ENCODE measurements at places on chromosomes 3 and 15. TPM values are rescaled to one million over a fixed set of nuclear protein-coding genes. Genes with fewer than 3 reads are reported as not detected.
A peak's percentile ranks its signal among the peaks of the same experiment; 100 is the strongest.

DNA sequence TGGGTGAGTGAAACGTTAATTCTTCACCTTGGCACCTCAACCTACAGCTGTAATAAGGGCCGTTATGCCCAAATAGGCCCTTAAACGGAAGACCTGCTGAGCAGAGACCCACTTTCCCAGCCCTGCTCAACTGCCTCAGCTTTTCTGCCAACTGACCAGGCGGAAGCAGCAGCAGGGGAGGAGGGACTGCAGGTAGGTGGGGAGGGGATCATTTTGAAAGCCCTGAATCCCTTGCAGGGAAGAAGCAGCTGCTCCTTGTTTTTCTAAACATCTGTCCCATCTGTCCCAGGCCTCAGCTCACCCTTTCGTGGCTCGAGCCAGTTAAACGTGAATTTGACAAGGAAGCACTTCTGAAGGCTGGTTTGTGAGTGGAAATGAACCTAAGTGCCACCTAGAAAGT, 978 bp upstream of the CMC1 start:
- no peaks in the 10 kb centered on the region for H3K36me3 ChIP-seq
- H3K4me1 ChIP-seq: peaks cover 3% of the 10 kb centered on the region
- no peak overlapping the region for H3K4me3 ChIP-seq
- H3K27ac ChIP-seq: no peak overlapping the region

DNA sequence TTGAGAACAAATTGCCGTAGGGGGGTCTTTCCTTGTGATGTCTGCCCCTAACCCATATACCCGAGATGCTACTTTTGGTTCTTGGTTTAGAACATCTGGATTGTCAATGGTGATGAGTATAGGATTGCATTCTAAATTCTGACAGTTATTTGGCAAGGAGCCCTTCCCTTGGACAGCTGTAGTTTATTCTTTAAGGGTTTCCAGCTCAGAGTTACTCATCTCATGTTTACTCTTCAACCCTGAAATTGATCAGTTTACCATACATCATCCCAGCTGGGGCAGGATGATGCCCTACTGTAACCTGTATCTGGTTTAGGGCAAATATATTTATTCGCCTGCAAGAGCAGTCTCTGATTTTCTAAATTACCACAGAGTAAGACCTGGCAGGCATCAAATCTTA, 85.7 kb upstream of the XCR1 start:
- H3K36me3 ChIP-seq: no peaks in the 10 kb centered on the region
- no peaks in the 10 kb centered on the region for H3K27me3 ChIP-seq
- no peak for DNase-seq

GRCh38 chr15:72968531-72968922, 83.7 kb upstream of the NEO1 start:
- peaks cover 12% of the 10 kb centered on the region for H3K4me1 ChIP-seq
- H3K36me3 ChIP-seq: no peaks in the 10 kb centered on the region
- H3K27ac ChIP-seq: no peak overlapping the region
- no peak for DNase-seq
- no peak overlapping the region for H3K4me3 ChIP-seq

- DNase-seq: peak; percentile 52
- H3K4me1 ChIP-seq: peaks cover 14% of the 10 kb centered on the region
- no peak overlapping the region for H3K4me3 ChIP-seq
- H3K27ac ChIP-seq: no peak overlapping the region
Measured at GRCh38 chr15:47870956-47871625, 153.8 kb downstream of the SEMA6D start.

- H3K36me3 ChIP-seq: no peaks in the 10 kb centered on the region
- H3K4me1 ChIP-seq: no peaks in the 10 kb centered on the region
- H3K4me3 ChIP-seq: no peak overlapping the region
- DNase-seq: no peak
- H3K27me3 ChIP-seq: no peaks in the 10 kb centered on the region
- no peak overlapping the region for H3K27ac ChIP-seq
Measured at GRCh38 chr3:106403371-106404145, 534.7 kb upstream of the CBLB start.

GRCh38 chr3:148315756-148316155, 381.9 kb upstream of the AGTR1 start:
- DNase-seq: no peak
- no peak overlapping the region for H3K4me3 ChIP-seq
- no peaks in the 10 kb centered on the region for H3K27me3 ChIP-seq
- no peak overlapping the region for H3K27ac ChIP-seq
- H3K36me3 ChIP-seq: no peaks in the 10 kb centered on the region

GRCh38 chr3:141078200-141078599, 27.1 kb downstream of the SPSB4 start:
- H3K27me3 ChIP-seq: no peaks in the 10 kb centered on the region
- no peak for DNase-seq
- H3K4me3 ChIP-seq: no peak overlapping the region
- peak overlapping the region; percentile 90 for H3K27ac ChIP-seq

DNA sequence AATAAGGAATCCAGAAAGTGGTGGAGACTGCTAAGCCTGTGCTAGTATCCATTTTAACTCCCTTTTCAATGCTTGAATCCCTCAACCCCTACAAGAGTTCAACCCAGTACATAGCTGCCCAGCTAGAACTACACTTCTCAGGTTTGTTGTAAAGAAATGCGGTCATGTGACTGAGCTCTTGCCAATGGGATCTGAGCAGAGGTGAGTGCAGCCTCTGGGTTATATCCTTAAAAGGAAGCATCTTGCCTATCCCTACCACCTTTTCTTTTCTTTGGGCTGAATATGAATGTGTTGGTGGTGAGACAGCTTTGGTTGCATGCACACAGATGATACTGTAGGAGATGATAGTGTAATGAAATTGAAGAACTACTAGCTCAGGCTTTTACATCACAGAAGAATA, 139.7 kb downstream of the CADPS start:
- no peaks in the 10 kb centered on the region for H3K4me1 ChIP-seq
- no peak overlapping the region for H3K4me3 ChIP-seq
- H3K36me3 ChIP-seq: no peaks in the 10 kb centered on the region

DNA sequence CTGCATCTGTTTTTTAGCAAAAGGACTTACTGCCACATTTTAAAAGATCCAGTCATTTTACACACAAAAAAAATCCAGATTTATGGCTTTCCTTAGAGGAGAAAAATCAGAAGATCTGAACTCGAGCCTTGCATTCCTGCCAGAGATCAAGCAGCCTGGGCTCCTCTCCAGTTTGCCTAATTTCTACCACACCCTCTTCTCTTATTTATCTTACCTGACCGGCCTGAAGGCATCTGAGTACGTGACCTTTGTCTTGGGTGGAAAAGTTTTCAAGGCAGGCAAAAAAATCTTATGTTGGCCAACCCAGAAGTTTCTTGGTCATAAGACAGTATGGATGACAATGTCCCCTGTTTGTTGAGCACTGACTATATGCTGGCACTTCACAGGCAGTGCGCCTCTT, 60.3 kb downstream of the CHRD start:
- peaks cover 23% of the 10 kb centered on the region for H3K4me1 ChIP-seq
- H3K36me3 ChIP-seq: no peaks in the 10 kb centered on the region
- peak overlapping the region; percentile 96 for H3K27ac ChIP-seq
- DNase-seq: no peak
- H3K4me3 ChIP-seq: no peak overlapping the region
- no peaks in the 10 kb centered on the region for H3K27me3 ChIP-seq

GRCh38 chr15:75148280-75148679, 53.4 kb upstream of the C15orf39 start:
- no peak for DNase-seq
- no peak overlapping the region for H3K4me3 ChIP-seq
- no peak overlapping the region for H3K27ac ChIP-seq
- H3K27me3 ChIP-seq: no peaks in the 10 kb centered on the region

GRCh38 chr3:172137287-172138192, 98.2 kb downstream of the FNDC3B start:
- no peaks in the 10 kb centered on the region for H3K27me3 ChIP-seq
- no peaks in the 10 kb centered on the region for H3K36me3 ChIP-seq
- peak overlapping the region; percentile 46 for H3K27ac ChIP-seq
- DNase-seq: no peak

- H3K4me3 ChIP-seq: no peak overlapping the region
- H3K4me1 ChIP-seq: no peaks in the 10 kb centered on the region
- H3K36me3 ChIP-seq: no peaks in the 10 kb centered on the region
- no peak for DNase-seq
Measured at GRCh38 chr3:61765157-61765876, 203.9 kb downstream of the PTPRG start.

DNA sequence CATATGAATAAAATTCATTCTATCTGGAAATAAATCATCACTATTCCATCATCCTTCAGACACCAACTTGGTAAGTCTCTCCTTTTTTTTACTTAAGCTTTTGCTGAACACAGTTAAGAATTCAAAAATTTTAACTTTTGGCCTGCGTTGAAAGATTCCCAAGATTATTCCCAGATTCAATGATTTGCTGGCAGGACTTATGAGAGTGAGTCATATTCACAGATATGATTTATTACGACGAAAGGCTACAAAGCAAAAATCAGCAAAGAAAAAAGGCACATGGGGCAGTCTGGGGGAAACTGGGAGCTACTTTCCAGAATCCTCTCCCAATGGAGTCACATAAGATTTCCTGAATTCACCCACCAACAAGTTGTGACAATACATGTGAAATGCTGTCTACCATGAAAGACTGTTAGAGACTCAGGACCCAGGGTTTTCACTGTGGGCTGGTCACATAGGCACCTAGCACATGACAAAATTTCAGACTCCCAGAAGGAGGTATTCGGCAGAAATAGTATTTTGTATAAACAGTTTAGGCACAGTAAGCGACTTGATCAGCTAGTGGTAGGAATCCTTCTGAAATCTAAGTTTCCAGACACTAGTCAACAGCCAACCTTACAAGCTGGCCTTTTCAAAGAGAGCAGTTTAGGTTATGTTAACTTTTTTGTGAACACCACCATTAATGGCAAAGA, 82.1 kb downstream of the DLG1 start:
- no peaks in the 10 kb centered on the region for H3K36me3 ChIP-seq
- no peak overlapping the region for H3K27ac ChIP-seq
- H3K27me3 ChIP-seq: no peaks in the 10 kb centered on the region
- H3K4me3 ChIP-seq: no peak overlapping the region
- peaks cover 26% of the 10 kb centered on the region for H3K4me1 ChIP-seq

DNA sequence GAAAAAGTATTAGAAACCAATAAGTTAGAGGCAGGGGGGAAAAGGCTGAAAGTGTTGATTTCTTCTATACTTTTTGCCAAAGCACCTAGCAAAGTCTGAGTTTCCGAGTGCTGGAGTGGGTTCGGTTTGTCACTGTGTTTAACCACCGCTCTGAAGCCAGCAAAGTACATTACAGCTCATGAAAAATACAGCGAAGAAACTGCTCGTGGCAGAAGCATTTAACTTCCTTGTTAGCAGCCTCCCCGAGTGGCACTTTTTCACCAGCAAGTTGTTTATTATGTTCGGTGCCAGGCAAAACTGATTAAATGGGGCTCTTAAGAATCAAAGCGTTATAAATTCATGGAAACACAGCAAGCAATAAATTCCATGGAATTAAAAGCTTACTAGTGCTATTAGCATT, 313.6 kb downstream of the FOXP1 start:
- H3K27ac ChIP-seq: no peak overlapping the region
- no peaks in the 10 kb centered on the region for H3K27me3 ChIP-seq
- H3K4me1 ChIP-seq: no peaks in the 10 kb centered on the region
- H3K4me3 ChIP-seq: no peak overlapping the region
- DNase-seq: no peak

- no peak overlapping the region for H3K4me3 ChIP-seq
- no peak for DNase-seq
- H3K36me3 ChIP-seq: peaks cover 33% of the 10 kb centered on the region
- H3K27ac ChIP-seq: no peak overlapping the region
Measured at GRCh38 chr15:34883633-34884032, 85.9 kb downstream of the AQR start.

GRCh38 chr3:115068799-115069198, 78.3 kb downstream of the ZBTB20 start:
- no peaks in the 10 kb centered on the region for H3K27me3 ChIP-seq
- no peak overlapping the region for H3K4me3 ChIP-seq
- H3K27ac ChIP-seq: no peak overlapping the region
- H3K4me1 ChIP-seq: no peaks in the 10 kb centered on the region
- DNase-seq: no peak

DNA sequence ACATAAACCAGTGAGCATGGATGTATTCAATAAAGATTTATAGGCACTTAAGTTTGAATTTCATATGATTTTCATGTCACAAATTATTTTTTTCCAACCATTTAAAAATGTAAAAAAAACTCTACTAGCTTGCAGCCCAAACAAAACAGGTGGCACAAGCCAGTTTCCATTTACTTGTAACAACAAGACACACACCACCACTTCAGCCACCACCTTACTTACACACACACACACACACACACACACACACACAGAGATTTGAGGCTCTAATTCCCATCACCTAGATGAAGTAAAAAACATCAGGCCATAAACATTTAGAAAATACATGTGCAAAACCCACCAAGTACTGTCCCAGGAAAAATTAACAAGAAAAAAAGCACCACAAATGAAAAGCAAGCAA, 25.3 kb downstream of the MYO9A start:
- no peak overlapping the region for H3K4me3 ChIP-seq
- H3K27me3 ChIP-seq: no peaks in the 10 kb centered on the region
- DNase-seq: no peak
- no peak overlapping the region for H3K27ac ChIP-seq

- H3K4me1 ChIP-seq: no peaks in the 10 kb centered on the region
- no peak overlapping the region for H3K27ac ChIP-seq
- no peaks in the 10 kb centered on the region for H3K27me3 ChIP-seq
- no peaks in the 10 kb centered on the region for H3K36me3 ChIP-seq
- DNase-seq: no peak
Measured at GRCh38 chr15:99744142-99744541, 10.9 kb upstream of the LYSMD4 start.

The IRAK2 gene
- 1.1 TPM for total RNA-seq

The TMCO5A gene
- total RNA-seq: not detected

The EPB42 gene
- 0.39 TPM for total RNA-seq

The LMAN1L gene
- total RNA-seq: not detected

The RFT1 gene
- 8.1 TPM for total RNA-seq

The IGF2BP2 gene
- total RNA-seq: 119 TPM

The DNAH12 gene
- total RNA-seq: 0.57 TPM

The TLR9 gene
- total RNA-seq: not detected

The RARRES1 gene
- 0.39 TPM for total RNA-seq

The GXYLT2 gene
- 43.1 TPM for total RNA-seq

The BLM gene
- 6.3 TPM for total RNA-seq

All from cardiac muscle cell (in vitro differentiated cells and primary cell).